ENCODE measurements at places on chromosomes 2 and 18.

- peak; percentile 5 for DNase-seq
These were observed 25.5 kb upstream of the ALMS1 start for GRCh38 chr2:73359915-73360697.

- no peak for DNase-seq
These were observed 28.2 kb downstream of the MAIP1 start for GRCh38 chr2:199983534-199983933.

DNA sequence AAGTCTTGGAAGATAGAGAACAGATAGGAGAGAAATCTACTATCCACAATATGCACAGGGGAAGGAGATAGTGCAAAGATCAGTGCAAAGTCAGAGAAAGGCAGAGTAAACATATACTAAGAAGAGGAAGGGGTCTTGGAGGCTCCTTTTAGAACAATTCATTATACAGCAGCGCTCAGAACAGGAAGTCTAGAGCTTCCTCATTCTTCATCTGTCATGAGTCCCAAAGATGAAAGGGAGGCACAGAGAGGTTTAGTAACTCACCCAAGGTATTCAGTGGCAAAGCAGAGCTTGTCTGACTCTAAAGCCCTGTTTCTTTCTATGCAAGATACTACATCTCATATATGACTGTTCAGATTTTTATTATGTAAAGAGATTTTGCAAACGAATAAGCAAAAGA, 1.4 kb downstream of the SP110 start:
- DNase-seq = no peak

- no peak for DNase-seq
These were observed 1544.4 kb downstream of the LRP1B start for GRCh38 chr2:140586379-140586778.

DNA sequence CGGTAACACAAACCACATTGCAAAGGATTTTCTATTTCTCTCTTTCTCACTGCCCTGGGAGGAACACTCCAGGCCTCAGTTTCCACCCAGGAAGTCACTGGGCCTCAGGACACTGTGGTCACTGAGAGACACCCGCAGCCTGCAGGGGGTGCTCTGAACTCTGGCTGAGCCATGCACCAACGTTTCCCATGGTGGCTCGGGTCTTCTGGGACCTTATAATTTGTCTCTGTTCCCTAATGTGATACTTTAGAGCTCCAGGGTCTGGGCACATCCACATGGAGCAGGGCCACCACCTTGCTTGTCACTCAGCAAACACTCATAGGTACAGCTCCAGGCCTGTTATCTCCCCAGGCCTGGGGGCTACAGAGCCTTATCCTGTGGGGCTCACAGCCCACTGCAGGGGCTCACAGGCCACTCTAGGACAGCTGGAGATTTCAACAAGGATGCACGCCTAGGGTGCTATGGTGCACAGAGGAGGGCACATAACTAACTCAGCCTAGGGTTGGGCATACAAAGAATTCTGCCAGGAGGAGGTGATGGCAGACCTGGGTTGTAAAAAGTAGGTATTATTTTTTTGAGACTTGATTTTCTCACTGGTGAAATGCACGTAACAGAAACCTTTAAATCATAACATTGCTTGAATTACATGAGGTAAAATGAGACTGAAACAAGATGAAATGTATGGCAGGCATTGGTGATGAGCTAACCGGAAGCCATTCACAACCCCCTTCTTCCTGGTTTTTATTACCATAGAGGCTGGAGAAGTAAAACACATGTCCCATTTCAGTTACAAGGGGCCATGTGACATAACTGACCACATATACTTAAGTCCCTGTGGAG, 3.0 kb upstream of the HS1BP3 start:
- no peak for DNase-seq

DNA sequence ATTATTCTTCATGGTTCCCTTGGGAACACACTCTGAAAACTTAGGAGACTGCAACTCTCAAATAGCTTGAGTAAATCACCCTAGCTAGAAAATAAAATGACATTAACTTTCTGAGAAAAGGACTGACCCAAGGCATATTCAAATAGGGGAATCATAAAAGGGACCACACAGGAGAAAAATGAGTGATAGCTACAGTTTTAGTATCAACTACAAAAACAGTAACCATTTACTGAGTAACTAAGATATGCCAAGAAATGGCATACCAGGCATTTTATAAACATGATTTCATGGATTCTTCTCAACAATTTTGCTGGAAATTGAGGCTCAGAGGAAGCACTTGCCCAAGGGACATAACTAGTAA, 84.5 kb downstream of the AFF3 start:
- DNase-seq = no peak

- DNase-seq = peak; percentile 5
These were observed 78.8 kb downstream of the TGOLN2 start for GRCh38 chr2:85248773-85249509.

GRCh38 chr2:121309801-121310200, 24.8 kb upstream of the TFCP2L1 start:
- no peak for DNase-seq

DNA sequence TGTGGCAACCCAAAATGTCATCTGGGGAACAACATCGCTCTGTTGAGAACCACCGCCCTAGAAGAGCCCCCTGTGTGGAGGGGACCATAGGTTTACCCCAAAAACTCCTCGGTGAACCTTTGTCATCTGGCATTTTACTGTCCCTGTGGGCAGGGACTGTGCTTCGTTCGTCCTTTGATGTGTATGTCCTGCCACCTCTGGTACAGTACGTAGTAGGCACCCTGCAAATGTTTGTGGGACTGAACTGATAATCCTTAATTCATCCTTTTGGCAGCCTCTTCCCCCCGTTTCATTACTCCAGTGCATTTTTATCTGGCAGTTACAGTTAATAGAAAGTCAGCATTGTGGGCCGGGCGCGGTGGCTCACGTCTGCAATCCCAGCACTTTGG, 728 bp downstream of the NAPG start:
- DNase-seq = no peak

DNA sequence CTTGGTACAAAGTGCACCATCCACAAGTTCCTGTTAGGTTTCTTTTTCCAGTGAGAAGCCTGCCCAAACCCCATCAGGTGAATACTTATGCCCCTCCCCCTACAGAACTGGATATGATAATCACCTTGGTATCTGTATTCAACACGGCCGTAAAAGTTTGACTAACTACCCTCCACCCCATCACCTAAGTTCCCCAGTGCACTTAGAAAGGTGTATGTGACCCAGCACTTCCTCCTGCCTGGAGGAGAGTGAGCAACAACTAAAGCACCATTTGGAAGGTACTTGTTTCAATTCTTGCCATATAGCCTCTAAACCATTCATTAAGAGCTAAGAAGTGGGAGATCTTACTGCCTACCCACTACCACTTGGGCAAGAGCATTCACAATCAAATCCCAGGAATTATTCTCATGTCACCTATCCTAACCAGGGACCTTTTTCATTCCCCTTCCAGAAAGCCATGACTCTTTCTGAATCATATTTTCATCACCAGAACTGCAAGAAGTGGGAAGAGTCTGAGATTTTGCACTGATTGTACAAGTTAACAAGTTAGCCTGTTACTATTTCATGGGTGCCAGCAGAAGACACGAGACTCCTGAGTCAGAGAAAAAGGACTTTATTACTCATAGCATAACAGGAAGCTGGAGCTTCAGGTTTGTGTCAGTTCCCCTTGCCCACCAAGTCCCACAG, 53.5 kb upstream of the NDUFV2 start:
- DNase-seq = no peak

- DNase-seq = peak; percentile 70
These were observed 784.8 kb upstream of the CDH2 start for GRCh38 chr18:28961669-28962228.

DNA sequence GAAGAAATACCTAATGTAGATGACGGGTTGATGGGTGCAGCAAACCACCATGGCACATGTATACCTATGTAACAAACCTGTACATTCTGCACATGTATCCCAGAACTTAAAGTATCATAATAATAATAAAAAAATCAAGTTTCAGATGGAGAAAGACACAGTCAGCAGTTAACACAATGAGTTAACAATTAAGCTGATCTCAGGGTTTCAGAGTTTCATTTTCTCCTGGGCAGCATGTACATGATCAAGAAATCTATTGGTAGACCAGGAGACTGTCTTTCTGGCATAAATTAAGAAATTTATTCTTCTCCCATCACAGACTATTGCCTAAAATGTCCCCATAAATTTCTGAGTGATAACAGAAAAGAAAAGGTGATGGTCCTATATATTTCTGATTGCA, 155.3 kb downstream of the RAD51AP2 start:
- no peak for DNase-seq

- DNase-seq = no peak
These were observed 1224.7 kb upstream of the CELF4 start for GRCh38 chr18:38790303-38790702.

GRCh38 chr2:7358865-7359447, 441.7 kb downstream of the RNF144A start:
- no peak for DNase-seq

DNA sequence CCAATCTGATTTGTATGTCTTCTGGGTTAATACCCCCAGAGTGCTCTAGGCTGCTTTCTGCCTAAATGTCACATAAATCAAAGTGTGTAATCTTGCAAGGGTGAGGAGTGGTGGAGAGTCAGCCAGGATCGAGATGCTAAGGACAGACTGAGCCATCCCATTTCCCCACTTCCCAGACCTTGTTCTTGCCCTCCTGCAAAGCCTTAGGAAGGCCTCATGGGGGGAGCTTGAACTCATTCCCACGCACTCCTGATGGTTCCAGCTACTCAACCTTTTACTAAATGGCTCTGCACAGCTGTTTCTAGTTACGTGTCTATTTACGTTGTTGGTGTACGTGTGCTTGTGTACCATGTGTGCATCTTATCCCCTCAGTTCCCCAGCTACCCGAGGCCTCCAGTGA, 423.6 kb upstream of the TNP1 start:
- no peak for DNase-seq

DNA sequence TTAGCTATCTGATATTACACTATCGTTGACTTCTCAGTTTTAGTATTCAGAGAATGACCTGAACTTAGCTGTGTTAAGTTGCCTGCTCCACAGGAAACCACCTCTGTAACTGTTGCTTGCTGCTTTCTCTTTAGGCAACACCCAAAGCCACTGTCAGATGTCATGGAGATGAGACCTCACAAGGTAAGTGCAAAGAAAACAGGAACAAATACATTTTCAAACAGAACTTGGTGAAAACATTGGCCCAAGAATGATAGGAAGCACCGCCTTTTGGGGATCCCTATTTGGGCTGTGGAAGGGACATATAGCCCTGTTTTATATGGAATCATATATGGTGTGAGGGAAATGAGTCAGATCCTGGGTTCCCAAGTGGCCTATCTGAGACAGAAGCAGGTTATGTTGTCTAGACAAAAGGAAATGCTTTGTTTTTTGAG, 143.4 kb downstream of the UBE2E3 start:
- no peak for DNase-seq

DNA sequence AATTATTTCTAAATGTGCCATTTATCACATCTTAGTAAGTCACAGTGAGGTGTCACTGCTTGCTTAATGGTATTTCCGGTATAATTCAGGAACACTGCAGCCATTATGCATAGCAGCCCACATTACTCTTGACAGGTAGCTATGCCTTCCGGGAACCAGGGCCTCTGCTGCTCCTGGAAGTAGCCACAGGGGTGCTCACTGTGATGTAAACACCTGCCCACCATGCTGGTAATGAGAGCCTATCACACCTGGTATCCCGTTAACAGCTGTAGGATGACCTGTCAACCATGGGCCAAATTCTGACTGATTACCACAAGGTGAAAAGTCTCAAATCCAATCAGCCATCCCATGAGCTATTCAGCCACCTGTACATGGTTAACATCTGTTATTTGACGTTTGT, 647.0 kb upstream of the NXPH2 start:
- DNase-seq = no peak

DNA sequence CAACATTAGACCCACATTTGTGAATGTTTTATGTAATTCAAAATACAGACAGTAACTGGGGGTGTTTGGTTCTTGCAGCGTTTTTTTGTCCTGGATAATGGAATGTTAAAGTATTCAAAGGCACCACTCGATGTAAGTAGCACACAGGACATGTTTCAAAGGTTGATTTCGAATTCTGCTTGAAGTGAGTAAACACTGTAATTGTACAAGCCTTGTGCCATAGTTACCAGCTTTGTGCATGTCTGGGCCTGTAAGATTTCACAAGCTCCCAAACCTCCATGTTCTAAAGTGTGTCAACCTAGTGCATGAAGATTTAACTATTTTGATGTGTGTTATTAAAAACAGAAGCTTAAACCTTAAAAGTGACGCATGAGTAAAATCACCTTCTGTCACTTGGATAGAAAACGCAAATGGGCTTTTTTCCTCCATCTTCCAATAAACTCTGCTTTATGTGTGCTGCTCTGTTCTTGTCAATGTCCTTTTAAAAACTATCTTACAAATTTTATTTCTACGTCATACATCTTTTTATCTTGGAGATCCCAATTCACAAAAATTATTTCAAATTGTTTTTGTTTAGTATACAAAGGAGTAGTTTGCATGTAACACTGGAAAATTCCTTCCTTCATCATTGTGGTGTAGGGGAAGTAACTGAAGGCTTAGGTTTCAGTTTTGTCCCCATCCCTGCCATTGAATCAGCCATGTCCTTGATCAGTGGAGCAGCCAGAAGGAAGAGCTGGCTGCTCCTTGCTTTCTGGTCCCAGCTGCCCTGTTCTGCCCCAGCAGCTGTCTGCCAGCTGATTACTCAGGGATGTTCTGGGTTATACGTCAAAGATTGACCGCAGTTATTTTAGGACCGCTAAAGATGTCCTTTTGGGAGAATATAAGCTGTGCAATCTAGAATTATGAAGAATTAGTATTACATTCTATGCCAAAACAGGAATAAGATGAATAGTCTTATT, 119.2 kb downstream of the PRKRA start:
- no peak for DNase-seq

DNA sequence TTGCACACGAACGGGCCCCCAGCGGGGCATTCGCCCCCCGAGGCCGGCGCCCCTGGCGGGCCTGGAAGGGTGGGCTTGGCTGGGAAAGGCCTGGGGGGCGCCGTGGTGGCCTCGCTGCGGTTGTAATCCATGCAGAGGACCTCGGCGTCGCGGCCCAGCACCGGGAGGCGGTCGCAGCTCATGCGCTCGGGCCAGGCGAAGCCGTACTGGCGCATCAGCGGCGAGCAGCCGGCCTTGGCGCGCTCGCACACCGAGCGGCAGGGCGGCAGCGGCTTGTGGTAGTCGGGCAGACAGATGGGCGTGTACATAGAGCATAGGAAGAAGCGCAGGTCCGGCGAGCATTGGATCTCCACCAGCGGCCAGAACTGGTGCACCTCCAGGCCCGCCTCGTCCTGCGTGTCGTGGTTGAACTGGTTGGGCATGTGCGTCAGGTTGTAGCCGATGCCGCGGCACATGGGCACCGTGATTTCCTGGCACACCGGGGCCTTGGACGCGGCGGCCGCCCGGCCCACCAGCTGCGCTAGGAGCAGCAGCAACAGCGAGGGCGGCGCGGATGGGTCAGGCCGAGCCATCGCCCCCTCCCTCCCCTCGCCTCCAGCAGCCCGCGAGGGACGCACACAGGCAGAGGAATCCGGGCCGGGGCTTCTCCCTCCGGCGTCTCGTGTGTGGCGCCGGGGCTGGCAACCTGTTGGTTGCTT, 1.4 kb downstream of the FZD5 start:
- peak; percentile 45 for DNase-seq

GRCh38 chr2:207724113-207724512, 12.7 kb downstream of the CCNYL1 start:
- DNase-seq = no peak
